ENCODE measurements at places on chromosomes 5 and 9. TPM values are rescaled to one million over a fixed set of nuclear protein-coding genes. Genes with fewer than 3 reads are reported as not detected.

DNA sequence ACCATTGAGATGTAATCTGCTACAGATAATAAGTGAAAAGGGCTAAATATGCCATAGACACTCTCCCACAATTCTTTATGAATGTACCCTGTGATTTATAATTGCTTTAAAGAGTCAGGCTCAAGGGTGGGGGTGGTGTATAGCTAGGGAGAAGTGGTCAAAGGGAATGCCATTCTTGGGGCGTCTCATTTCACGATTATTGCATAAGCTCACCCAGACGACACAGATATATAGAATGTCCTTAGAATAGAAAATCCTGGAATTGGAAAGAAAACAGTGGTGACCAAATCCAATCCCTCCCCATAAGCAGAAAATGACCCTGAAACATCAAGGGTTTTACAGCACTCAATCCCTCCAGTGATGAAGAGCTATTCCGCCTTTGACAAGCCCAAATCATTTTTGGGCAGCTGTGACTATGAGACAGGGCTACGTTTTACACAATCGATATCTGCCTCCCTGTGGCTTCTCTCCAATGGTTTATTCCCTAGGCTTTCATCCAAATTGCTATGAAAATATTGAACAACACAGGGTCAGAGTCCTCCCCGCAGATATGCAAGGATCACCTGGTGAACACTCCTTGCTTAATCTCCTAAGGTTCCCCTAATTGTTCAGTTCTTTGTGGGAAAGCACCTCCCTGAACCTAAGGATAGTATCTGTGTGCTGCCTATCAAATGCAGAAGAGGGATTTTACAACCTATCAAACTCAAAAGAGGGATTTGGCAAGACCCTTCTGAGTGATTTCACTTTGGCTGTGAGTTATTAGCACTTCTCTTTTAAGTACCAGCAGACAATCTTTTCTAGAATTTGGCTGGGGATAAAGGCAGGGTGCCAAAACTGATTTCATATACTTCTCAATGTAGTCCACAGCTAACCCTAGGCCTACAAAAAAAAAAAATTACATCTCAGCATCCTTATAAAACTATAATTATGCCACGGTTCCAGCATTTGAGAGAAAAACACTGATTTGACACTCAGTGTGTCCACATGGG lies 144.9 kb upstream of the CDH6 start:
- no peak for DNase-seq

GRCh38 chr9:83466877-83467276 lies 71.3 kb downstream of the FRMD3 start:
- DNase-seq = no peak

- DNase-seq = no peak
Measured at GRCh38 chr9:27278374-27278773, 18.6 kb downstream of the EQTN start.

DNA sequence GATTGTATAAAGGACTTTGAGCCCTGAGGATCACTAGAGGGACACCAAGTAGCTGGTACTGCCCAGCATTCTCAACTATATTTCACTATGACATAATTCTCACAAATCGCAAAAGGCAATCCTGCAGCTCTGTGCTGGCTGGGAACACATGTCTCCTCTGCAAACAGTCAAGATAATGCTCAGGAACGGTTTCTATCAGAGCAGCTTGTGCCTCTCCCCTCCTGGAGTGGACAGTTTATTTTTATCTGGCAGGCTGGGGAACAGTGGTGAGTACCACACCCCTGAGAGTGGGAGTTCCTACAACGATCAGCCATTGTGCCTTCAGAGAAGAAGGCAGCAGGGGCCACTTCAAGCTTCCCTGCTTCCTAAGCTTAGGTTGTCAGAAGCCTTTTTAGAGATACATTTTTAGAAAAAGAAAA lies 65.8 kb downstream of the ERAP1 start:
- no peak for DNase-seq

- no peak for DNase-seq
Measured at GRCh38 chr5:1006656-1007071, 1.9 kb upstream of the NKD2 start.

DNA sequence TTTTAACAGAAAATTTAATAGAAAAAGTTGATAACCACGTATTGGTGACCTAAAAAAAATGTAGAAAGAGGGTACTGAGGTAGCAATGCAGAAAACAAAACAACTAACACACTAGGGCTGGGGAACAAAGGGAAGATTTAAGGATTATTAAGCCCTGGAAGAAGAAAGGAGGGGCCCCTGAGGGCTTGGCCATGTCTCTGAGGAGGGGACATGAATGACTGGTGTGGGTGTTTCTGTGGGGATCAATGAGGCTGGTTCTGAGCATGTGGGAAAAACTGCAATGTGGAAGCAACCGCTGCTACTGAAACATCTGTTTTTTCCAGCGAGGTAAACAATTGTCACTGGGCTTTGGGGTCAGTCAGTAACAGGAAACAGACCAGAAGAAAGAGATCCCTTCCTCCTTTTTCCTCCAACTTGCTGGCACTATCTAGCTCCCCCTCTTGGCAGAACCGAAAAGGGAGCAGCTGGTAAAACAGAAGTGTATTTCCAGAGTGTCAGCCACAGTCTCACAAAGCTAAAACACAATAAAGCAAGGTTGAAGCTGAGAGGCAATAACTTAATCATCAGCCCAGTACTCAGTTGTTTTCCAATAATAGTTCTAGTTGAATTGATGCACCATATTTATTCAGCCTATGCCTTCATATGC lies 48.3 kb downstream of the ATPSCKMT start:
- no peak for DNase-seq

- no peak for DNase-seq
Measured at GRCh38 chr5:124724357-124725039, 21.9 kb downstream of the ZNF608 start.

DNA sequence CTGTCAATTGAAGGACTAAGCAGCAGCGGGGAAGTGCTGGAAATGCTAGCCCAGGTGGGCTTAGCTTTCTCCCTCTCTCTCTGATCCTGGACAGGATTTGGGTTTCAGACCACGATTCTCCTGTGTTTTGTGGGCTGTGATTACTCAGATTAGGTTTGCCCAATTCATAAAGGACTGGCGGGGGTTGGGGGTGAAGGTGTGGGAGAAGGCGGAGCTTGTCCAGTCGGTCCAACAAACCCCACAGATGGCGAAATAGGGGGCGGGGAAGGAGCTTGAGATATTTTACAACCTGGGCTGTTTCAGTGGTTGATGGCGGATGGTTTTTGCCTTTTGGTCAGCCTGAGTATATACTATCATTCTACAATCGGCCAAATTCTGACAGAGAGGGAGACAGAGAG lies 35.2 kb downstream of the PCDHAC2 start:
- no peak for DNase-seq

DNA sequence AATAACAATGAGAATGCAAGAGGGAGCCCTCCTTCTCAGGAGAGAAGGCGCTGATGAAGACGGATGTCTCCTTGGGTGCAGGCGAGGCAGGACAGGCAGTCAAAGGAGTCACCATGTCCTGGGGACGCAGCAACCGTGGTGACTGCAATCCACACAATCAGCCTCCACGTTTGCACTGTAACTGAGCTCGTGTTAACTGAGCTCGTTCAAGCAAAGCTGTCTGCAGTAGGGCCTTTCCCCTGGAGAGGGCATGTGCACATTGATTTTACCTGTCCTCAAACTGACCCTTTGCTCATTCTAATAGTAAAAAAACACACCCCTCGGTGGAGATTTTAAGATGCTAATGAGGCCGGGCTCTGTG lies 2.8 kb downstream of the SARDH start:
- DNase-seq = no peak

DNA sequence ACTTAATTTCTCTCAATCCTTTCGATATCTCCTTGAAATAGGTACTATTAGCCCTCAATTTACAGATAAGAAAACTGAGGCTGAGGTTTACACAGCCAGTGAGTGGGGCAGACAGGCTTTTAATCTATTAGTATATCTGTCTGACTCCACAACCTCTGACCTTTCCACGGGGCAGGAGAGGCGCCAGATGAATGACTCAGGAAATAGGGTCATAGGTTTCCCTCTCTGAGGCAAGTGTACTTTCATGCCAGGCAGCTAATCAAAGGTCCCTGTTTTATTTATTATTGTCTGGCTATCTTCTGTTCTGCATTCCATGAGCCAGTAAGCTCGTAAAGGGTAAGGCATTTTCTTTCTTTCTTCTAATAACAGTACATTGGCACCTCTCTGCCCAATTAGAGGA lies 79.6 kb upstream of the KLF4 start:
- no peak for DNase-seq

DNA sequence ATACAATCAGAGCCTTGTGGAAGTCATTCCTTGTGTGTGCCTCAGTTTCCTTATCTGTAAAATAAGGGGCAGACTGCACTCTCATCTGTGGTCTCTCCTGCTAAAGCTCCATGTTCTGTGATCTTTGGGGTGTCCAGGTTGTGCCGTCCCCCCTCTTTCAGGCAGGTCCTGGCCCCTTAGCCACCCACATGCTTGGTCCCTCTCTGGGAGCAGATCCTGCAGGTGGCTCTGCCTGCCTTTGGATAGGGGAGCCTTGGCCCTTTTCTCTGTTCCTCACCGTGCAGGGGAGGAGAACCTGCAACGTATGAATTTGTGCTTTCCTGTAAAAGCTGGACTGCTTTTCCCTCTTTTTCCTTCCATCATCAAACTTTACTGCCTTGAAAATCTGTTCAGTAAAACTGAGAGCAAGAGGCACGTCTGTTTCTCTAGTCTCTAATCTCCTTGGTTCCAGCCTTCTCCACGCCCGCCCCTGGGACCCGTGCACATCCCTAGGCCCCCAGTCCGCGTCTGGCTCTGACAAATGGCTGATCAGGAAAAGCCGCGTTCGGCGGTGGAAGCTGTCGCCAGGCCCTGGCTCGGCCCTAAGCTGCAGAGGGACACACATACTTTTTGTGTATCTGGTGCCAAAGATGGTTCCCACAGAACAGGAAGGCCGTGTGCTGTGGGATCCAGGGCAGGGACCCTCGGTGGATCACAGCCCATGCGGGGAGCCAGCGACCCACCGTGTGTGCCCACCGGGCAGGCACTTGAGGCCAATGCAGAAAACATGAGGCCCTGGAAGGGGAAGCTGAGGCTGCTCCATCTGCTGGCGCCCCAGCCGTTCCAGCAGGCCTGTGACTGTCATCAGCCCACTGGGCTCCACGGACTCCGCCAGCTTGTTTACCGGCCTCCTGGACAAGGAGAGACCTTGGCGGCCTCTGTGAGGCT lies 43.4 kb upstream of the COL5A1 start:
- DNase-seq = no peak

DNA sequence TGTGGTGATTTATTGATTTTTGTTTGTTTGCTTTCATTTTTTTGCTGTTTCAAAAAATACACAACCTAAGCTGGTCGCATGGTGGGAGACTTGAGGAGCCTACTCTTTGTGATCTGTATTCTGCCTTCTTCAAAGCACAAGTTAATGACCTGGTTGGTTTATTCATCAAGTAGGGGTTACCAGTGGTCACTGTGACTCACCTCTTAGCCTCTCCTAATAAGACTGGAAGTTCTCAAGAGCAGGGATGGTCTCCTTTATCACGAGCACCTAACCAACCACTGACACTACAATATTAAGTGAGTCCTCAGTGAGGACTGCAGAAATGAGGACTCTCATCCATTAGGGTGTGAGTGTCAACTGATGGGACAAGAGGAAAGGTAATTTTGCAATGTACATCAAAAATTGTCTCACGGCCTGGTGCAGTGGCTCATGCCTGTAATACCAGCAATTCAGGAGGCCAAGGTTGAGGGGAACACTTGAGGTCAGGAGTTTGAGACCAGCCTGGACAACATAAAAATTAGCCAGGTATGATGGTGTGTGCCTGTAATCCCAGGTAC lies 13.6 kb upstream of the MTMR12 start:
- DNase-seq = no peak

GRCh38 chr5:52339285-52339684 lies 448.4 kb upstream of the ITGA1 start:
- no peak for DNase-seq

GRCh38 chr5:133467826-133468463 lies 144.4 kb downstream of the FSTL4 start:
- no peak for DNase-seq

DNA sequence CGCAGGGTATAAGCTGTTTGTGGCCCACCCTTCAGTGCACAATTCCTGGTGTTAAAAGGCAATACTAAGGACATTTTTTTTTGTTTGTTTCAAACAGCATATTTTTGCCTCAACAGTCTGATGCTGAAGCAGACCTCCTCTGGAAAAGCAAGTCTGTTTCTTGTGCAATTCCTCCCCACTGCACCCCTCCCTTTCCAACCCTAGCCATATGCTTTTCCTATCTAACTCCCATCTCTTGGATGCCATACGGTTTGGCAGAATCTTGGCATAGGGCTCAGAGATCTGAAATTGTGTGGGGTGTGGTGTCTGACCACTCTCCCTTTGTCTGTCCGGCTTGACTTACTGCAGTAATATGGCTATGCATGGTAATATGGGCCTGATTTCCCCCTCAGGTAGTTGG lies 161.6 kb downstream of the TMEM38B start:
- DNase-seq = no peak

DNA sequence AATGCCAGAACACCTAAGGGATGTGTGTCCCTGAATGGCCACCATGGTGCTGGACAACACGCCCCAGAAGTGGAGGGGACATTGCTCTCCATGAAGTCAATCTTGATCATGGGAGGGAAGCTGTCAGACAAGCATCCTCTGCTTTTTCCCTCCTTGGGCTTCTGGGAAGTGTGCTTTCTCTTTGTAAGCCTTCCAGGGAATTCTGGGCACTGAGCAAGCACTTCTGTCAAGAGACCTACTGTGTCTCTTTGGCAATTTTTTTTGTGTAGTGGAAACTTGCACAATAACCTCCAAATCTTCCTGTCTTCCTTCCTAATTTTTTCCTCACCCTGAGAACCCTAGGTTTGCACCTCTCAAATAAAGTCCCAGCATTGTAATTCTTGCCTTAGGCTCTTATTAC lies 132.0 kb downstream of the SEC61B start:
- DNase-seq = no peak

GRCh38 chr5:57082441-57083067 lies 91.3 kb upstream of the GPBP1 start:
- DNase-seq = no peak

The SLC25A2 gene
- total RNA-seq = 0.20 TPM

The ERAP2 gene
- total RNA-seq = 54.4 TPM

The BTNL8 gene
- total RNA-seq = not detected

The TEX48 gene
- total RNA-seq = 1.0 TPM

The SLIT3 gene
- total RNA-seq = 0.20 TPM

The PNPLA7 gene
- 0.71 TPM for total RNA-seq

The GRM6 gene
- not detected for total RNA-seq

The PRRT1B gene
- total RNA-seq = not detected

The FAM221B gene
- not detected for total RNA-seq

The CAMK2A gene
- not detected for total RNA-seq

Data from activated T-helper 1 cell treated with anti-CD3 and anti-CD28 coated beads, Interleukin-12 subunit alpha, Interleukin-12 subunit beta, Interleukin-2, Interleukin-4 antibody, amounts not matched to agents 30 ng/mL and 10 ng/mL and 1 ng/mL, durations not matched to agents 14 hours and 24 hours and 36 hours (primary cell).